ENCODE measurements at places on chromosomes 3 and 15.
A peak's percentile ranks its signal among the peaks of the same experiment; 100 is the strongest.

GRCh38 chr15:47473106-47473725 lies 244.1 kb upstream of the SEMA6D start:
- DNase-seq, result no peak

- DNase-seq, result peak; percentile 7
Measured at GRCh38 chr3:123642182-123642956, 57.5 kb upstream of the HACD2 start.

DNA sequence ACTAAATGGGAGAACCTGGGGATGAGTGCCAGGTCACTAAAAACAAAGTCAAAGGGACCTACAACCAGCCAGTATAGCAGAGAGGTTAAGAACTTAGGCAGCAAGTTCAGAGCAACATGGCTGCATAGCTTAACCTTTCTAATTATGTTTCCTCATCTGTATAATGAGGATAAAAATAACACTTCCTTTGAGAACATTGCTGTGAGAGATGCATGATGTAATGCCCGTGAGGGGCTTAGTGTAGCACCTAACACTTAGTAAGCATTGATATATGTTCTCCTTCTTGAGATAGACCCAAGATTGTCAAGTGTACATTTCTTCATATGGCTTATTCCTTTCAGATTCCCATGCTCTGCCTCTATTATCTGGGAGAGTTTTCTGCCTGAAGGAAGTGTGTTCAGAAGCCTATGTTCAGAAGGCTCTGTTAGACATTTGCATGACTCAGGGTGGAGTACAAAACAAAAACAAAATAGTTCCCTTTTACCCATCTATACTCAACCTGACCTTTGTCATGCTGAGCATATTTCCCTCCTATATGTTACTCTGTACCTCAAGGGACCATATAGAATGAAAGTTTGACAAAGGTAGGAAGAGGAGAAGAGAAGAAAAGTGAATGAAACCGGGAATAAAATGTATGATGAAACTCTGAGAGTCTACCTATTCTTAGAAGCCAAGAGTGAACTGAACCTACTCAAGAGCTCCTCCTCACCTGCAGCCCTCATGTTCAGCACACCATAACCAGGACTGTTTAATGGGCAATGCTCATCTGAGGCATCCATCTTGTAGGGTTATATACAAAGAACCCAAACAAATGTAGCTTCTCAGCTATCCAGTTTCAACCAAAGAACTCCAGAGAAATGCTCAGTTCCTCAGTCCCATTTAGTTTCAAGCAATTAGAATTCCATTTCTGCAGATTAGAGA lies 70.7 kb upstream of the KCNMB2 start:
- no peak for DNase-seq

DNA sequence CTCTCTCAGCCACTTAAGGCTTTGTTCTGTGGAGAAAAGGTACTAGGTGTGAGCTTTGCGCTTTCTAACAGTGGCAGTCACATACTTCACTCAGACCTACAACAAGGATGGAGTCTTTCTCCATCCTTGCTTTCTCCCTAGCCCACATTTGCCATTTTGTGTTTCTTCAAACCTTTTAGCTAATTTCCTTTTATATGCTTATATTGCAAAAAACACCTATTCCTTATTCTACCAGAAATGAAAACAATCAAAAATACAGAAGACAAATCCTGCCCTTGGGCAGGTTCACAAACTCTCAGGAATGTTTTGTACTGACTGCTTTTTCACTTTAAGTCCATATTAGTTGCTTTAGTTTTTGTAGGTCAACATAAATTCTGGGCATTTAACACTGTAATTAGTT lies 914.2 kb downstream of the SQOR start:
- no peak for DNase-seq

- no peak for DNase-seq
Measured at GRCh38 chr3:142953443-142953842, 10.0 kb downstream of the PAQR9 start.

Data from activated CD4-positive, alpha-beta T cell treated with anti-CD3 and anti-CD28 coated beads, Interleukin-2, amount 50 U/mL, for 4 hours (primary cell).